ENCODE measurements at places on chromosomes 2 and 18.

GRCh38 chr2:197055045-197055444 is 128.5 kb upstream of the PGAP1 start:
- DNase-seq: no peak

DNA sequence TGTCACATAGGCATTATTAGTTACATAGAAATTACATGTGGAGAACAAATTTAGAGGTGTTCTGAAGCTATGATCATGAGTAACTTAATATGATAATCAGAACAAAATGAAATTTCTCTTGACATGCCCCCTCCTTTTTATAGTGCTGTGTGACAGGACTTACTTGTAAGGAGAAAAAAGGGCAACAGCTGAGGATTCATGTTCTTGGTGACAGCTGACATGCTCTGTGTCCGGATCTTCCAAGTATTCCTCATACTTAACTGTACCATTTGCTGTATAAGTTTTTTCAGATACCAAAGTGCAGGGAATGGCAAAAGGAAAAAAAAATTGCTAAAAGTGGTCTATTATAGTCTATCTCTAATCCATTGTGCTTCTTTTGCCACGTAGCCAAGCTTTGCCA is 3.5 kb upstream of the MYL1 start:
- no peak for DNase-seq

DNA sequence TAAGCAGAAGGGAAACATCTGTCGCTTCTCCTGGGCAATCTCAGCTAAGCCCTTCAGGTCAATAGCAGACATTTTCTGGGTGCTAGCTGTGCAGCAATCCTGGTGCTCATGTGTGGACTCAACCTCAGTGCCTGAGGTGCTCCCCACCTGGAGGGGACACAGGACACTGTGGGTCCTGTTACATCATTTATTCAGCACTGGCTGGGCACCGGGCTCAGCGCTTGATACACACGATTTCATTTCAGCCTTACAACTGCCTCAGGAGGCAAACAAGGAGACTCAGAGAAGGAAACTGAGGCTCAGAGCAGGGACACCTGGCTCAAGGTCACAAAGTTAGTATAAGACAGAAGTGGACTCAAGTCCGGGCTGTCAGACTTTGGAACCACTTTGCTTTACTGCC is 46.7 kb downstream of the MARCO start:
- no peak for DNase-seq

DNA sequence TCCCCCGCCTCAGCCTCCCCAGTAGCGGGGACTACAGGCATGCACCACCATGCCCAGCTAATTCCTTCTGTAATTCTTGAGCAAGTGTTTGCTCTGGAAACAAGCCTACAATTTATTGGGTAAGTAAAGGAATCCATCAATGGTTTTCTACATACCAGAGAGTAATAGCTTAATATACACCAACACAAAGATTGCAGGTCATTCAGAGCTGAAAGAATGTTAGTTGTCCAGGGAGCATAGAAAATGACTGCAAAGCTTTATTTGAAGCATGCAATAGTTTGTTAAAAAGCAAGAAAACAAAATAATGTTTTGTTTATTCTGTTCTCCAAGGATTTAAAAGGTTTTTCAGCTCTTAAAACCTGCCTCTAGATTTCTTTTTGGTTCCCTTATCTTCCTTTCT is 5.6 kb downstream of the IDH1 start:
- no peak for DNase-seq

GRCh38 chr18:7370802-7371201 is 139.9 kb downstream of the LRRC30 start:
- no peak for DNase-seq

DNA sequence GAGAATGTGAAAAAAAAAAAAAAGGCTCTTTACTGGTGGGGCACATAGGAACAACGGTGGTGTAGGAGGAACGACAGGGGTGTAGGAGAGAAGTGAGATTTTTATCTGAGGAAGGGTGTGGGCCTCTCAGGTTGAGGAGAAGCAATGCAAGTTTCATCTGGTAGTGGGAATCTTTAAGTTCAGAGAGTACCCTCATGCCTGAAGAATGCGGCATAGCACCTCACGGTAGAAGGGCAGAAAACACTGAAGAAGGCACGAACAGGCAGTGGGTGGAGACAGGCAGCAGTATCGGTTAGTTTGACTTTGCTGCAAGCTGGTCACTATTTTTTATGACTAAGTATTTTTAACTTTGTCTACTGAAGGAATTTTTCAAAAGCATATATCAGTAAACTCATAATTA is 52.2 kb upstream of the TSPYL6 start:
- DNase-seq: no peak

DNA sequence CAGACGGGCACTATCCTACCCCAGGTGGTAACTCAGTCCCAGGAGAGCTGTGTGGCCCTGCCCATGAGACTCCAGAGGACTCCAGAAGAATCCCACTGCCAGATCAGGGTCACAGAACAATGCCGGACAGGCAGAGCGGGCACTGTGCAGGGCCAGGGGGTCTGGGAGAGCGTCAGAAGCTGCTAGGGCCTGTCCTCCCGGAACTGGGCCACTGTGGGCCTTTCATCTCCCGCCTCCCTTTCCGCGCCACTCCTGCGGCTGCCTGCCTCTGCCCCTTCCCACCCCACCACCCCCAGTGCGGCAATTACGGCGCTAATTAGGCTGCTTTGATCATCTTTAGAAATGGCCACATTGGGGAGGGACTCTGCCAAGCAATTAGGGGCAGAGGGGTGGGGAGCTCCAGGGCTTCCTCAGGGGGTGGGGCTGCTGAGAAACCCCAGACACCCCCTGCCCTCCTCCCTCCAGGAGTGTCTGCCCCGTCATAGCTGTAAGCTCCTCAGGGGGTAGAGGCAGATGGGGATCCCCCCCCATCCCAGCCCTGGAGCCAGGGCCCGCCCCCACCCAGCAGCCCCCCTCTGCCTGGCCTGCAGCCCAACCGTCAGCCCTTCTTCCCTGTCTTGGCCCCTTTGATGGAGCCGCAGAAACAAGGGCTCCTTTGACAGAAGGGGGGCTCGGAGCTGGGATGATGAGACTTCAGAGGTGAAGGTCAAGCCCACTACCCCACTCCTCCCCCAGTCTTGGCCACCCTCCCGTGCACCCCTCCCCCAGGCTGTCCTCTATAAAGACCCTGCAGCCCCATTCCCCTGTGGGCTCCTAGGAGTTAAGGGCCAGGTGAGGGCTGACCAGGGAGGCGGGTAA is at the start of gene PRSS56:
Gene PRSS56 (plus strand): TSS at position 808 of the 858 bp plus-strand sequence. CDS start 211 bp downstream, outside the sequence.
- DNase-seq: no peak

DNA sequence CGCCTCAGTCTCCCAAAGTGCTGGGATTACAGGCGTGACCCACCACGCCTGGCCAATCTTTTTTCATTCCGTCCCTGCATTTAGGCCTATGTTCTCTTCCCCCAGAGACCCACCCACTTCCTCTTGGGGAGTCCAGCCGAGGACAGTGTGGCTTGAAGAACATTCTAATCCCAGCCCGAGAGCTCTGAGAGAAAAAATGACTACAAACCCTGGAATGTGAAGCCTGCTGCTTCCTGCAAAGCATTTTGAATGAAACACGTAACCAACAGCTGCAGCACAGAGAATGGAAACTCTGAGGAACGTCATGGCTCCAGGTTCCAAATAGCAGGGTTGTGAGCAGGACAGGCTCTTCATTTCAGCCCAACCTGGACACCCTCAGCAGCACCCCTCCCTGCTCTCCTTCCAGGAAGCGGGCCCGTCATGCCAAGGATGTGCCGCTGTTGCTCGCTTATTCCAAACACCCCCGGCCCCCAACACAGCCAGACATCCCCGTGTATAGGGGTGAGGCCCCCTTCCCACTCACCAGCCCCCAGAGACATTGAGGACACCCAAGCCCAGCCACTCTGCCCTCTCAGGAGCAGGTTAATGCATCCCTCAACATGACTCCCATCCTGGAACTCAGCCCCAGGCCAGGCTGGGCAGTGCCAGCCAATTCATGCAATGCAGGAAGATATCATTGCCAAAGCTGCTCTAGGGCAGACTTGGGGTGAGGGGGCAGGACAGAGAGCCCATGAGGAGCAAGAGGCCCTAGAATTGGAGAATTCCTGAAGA is 139.8 kb downstream of the ZFP36L2 start:
- DNase-seq: no peak

All from HuH-7 (cell line).